ENCODE measurements at places on chromosomes 7 and 10.
A peak's percentile ranks its signal among the peaks of the same experiment; 100 is the strongest.

DNA sequence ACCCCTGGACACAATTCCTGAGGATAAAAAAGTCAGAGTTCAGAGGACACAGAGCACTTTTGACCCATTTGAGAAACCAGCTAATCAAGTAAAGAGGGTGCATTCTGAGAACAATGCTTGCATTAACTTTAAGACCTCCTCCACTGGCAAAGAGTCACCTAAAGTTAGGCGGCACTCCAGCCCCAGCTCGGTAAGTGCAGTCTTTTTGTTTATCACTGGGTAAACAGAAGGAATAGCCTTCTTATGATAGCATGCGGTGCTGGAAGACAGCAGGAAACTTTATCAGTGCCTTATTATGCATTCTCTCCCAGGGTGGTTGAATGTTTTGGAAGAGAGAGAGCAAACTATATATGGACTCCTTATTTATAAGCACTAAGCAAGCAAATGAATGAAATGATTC lies 130.5 kb downstream of the CDK14 start:
- DNase-seq: peak; percentile 27

DNA sequence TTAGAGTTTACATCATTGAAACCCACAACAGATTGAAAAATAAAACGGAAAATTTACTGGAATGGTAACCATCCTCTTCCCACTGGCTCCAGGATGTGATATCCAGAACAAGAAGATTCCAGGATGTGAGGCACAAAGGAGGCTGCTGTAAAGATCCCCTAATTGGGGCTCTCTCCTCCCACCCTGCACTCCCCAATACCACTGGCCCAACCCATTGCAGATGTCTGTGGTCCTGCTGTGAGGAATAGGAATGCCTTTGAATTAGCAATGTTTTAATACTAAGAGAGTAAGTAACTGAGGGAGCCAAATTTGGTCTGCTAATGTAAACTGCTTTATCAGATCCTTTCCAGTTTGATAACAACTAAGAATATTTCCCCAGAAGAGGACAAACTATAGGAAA lies 225.9 kb upstream of the INHBA start:
- DNase-seq: no peak

DNA sequence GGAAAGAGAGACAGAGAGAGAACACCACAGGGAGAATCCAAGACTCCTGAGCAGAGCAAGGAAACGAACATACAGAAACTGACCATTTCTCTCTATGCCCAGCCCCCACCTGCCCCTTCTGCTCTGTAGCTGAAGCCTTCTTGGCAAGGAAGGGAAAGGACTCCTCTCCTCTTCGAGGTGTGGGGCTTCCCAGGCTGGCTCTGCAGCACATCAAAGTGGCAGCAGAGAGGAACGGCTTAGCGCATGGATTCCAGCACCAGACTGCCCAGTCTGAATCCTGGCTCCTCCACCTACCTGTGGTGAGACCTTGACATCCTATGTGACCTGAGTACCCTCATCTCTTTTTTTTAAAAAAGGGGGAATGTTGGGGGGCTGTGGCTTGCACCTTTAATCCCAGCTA lies 69.4 kb downstream of the SH3PXD2A start:
- DNase-seq: no peak

DNA sequence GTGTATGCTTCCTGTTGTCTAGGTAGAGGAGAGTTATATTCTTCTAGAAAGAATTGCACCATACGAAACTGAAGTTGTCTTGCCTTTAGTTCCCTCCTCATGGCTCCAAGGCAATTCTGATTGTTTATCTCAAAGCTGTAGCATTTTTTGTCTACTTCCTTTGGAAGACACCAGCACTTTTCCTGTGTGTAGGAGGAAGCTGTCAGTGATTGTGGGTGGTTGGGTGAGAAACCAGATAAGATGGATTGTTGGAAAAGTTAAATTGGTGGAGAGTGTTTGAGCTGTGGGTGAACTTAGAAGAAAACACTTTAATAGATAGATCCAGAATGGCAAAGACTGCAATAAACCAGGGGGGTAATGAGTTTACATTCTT lies 12.1 kb upstream of the CSTF2T start:
- DNase-seq: no peak

DNA sequence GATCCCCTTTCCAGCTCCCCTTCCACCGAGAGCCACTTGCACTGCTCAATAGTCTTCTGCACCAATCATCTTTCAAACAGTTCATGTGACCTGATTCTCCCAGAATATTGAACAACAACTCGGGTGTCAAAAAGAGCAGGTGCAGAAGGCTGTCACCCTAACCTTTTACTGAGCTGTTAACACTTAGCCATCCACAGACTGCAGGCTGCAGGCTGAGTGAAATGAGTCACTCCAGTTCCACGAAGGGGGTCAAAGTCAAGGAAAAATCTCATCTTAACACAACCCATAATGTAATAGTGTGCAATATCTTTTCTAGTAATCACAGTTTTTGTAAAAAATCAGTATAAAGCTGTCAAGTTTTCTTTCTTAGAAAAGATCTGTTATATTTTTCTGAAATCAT lies 63.1 kb downstream of the MTPAP start:
- DNase-seq: no peak

DNA sequence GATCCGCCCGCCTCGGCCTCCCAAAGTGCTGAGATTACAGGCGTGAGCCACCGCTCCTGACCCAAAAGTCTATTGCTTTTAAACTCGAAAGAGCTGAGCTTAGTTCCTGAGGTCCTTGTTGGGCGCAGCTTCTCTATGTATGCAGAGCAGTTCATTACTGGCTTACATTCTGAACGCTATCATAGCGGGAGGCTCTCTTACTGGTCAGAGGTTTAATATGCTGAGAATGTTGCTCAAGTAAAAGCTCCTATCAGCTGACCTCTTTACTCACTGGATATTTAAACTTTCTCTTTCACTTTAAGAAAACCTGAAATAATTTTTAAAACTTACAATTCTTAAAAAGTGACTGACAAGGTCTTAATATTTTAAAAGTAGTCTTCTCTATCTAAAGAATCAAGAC lies 160.8 kb upstream of the WNT16 start:
- DNase-seq: no peak

DNA sequence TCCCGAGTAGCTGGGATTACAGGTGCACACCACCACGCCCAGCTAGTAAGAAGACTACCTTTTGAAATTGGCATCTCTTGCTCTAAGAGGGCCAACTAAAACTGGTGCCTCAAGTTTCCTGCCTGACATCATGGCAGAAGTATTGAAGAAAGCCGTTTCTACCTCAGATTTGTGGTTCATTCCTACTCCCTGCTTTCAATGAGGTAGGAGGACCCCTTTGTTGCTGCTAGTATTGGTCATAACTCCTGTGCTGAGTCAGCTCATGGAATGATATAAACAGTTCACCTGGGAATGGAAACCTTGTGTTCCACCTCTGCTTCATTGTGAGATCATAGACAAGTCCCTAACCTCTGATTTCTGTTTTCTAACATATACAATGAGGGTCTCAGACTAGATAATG lies 82.8 kb downstream of the CDK6 start:
- no peak for DNase-seq

- no peak for DNase-seq
Measured at GRCh38 chr7:127245002-127245401, 7.7 kb downstream of the GRM8 start.

- no peak for DNase-seq
Measured at GRCh38 chr7:44184206-44184872, 4.9 kb downstream of the GCK start.

DNA sequence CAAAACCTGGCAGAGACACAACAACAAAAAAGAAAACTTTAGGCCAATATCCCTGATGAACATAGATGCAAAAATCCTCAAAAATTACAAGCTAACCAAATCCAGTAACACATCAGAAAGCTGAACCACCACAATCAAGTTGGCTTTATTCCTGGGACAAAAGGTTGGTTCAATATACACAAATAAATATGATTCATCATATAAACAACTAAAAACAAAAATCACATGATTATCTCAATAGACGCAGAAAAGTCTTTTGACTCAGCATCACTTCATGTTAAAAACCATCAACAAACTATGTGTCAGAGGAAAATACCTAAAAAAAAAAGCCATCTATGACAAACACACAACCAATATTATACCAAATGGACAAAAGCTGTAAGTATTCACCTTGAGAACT lies 283.5 kb downstream of the THSD7A start:
- DNase-seq: no peak

DNA sequence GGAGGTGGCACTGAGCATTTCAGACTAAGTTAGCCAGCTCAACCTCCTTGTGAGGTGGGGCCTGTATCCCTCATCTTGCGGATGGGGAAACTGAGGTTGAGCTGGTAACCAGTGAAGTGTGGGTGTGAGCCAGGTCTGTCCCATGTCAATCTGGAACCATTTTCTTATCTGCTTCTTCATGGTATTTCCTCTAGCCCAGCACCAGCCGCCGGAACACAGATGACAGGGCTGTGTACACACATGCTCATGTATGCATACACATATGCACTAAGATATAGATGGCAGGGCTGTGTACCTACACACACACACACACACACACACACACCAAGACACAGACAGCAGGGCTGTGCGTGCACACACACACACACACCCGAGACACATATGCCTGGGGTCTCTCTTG lies 18.5 kb downstream of the RAMP3 start:
- DNase-seq: no peak

- no peak for DNase-seq
Measured at GRCh38 chr7:133077394-133077793, 4.5 kb downstream of the CHCHD3 start.

- no peak for DNase-seq
Measured at GRCh38 chr7:128389618-128390329, 20.0 kb downstream of the IMPDH1 start.

GRCh38 chr10:27241010-27241651 lies 534 bp upstream of the ACBD5 start:
- DNase-seq: no peak

DNA sequence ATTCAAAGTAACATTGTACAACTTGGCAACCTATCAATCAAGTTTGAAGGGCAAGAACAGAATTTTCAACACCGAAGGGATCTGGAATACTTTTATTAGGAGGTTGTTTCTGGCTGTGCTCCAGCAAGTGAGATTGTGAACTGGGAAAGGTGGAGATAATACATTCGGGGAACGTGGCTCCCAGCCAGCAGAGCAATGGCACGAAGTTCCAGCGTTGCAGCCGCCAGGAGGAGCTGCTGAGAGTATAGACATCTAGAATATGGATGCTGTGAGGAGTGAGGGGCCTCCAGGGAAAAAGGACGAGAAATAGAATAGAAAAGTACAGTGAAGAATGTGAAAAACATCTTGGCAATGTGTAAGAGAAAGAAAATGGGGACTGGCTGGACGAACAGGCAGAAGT lies 69.5 kb downstream of the TCERG1L start:
- DNase-seq: no peak

DNA sequence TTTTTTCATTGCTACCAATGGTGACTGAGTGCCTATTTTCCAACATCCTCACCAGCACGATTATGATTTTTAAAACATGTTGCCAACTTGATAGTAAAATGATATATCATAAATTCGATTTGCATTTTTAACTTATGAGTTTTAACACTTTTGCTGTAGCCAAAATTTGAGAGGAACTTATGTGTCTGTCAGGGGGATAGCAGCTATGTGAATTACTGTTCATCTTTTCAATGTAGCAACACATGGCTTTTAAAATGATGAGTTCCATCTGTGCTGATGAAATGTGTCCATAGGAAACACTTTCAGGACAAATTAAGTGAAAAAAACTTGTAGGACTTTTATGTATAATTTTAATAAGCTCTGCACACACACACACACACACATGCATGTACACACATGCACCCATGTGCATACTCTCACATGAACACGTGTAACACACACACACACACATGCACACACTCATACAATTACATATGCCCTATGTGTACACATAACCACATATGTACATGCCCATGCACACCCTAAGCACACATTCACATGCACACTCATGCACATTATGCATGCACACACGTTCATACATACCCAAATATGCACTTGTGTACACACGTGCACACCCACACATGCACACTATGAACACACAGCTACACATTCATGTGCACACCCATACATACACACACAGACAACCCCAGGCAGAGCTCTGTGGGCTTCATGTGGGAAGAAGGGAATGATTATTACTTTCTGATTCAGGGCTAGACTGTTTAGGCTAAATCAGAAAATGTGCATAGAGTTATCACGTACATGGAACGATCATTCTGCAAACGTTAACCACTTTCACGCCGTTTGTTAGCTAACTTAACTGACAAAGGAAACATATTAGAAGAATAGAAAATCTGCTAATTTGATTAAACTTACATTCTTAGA lies 68.9 kb downstream of the C10orf143 start:
- DNase-seq: no peak

DNA sequence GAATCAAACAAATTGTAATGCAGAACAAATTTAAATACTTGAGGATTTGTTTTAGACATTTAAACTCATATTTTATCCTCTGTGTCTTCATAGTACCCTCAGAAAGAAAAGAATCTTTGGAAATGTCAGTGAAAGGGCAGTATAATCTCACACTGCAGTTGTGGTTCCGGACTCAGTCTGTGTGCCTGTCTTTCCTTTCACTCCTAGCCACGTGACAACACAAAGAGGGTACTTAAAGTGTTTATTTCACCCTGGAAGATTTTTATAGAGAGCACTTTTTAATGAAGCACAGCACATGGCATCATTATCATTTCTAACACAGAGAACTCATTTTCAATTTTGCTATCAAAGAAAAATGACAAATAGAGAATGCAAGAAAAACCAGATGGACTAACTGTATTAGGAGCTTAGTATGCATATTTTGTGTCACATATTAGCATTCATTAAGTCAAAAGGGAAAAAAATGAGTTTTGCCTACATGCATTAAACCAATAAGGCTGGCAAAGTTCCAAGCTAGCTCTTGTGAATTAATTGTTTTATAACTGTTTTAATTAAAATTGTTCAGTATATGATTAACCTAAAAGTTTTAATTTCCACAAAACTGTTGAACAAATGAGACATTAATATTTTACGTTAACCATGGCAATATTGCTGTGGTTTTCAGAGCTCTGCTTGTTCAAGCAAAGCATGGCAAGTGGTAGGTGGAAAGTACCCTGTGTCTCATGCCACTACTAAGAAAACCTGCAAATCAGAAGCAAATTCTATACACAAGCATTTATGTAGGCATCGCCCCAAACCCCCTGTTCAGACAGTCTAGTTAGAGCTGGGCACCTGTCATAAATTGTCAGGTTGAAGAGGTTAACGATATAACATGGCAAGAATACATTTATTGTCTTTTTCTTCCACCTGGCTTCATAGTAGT lies 65.9 kb downstream of the AUTS2 start:
- no peak for DNase-seq

- DNase-seq: no peak
Measured at GRCh38 chr7:138871065-138871813, 73.2 kb upstream of the ATP6V0A4 start.

GRCh38 chr10:126738001-126738400 lies 67.5 kb upstream of the C10orf90 start:
- DNase-seq: no peak

DNA sequence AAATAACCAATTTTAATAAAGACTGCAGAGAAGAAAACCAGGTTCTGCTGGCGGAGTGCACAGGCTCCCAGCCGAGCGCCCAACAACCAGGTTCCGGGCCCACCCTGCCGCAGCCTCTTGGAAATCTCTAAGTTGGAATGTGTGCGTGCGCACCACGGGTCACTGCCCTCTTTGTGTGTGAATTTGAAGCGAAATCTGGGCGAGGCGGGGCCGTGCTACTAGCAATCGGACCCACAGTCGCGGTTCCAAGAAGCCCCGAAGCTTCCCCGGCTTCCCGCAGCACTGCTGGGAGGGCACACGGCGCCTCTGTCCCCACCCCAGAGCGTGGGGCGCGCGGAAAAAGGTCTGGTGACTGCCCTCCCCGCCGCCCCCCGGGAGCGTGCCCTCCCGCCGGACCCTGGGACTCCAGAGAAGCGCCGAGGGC lies 666 bp upstream of the MAP3K8 start:
- no peak for DNase-seq

GRCh38 chr10:5155951-5156350 lies 29.0 kb downstream of the AKR1C8 start:
- no peak for DNase-seq
